Stimulated activated CD8-positive, alpha-beta memory T cell treated with anti-CD3 and anti-CD28 coated beads, Interleukin-4, amount 100 ng/mL, for 4 hours (primary cell): ENCODE measurements at places on chromosomes 16 and 17.

DNA sequence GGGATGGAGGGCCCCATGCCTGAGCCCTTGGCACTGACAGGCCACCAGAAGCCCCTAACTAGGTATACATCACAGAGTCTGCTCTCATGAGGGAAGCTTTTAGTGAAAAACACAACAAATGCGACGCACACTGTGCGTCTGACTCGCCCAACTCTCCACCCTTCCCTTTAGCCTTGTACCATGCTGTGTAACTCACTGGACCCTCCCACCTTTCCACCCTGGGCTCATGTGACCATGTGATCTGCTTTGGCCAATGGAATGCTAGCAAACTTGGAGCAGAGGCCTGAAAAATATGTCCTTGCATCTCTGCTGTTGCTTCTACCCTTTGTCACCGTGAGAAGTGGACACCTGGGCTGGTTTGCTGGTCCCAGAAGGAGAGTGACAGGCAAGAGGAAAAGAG, 21.6 kb downstream of the TK2 start:
- DNase-seq = no peak

DNA sequence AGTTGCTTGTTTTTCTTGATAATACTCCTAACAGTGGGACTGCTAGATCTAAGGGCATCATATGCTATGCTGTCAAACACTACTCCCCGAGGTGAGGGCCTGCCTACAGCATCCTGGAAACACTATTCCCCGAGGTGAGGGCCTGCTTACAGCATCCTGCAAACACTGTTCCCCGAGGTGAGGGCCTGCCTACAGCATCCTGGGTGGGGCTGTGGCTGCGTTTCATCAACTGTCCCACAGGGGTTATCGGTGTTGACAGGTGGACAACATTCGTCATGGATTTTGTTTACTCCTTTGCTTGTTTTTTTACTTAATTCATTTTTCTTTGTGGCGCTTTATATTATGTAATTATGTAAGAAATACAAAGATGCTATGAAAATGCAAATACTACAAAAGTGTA, 22.5 kb downstream of the NPRL3 start:
- DNase-seq = no peak

- no peak for DNase-seq
Measured at GRCh38 chr16:70694868-70695218, 9.0 kb upstream of the MTSS2 start.

- no peak for DNase-seq
Measured at GRCh38 chr17:72135546-72136325, 14.9 kb downstream of the SOX9 start.

- DNase-seq = no peak
Measured at GRCh38 chr16:75695708-75696107, 5.6 kb downstream of the DUXB start.

DNA sequence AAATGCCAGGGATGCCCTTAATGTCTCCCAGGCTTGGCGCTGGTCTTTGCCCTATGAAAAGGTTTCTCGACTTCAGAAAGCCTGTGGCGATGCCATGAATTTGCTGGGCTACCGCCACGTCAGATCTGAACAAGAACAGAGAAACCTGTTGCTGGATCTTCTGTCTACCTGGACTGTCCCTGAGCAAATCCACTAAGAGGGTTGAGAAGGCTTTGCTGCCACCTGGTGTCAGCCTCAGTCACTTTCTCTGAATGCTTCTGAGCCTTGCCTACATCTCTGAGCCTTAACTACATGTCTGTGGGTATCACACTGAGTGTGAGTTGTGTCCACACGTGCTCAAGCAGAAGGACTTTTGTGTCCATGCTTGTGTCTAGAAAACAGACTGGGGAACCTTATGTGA, 11.4 kb downstream of the CHST4 start:
- DNase-seq = no peak

DNA sequence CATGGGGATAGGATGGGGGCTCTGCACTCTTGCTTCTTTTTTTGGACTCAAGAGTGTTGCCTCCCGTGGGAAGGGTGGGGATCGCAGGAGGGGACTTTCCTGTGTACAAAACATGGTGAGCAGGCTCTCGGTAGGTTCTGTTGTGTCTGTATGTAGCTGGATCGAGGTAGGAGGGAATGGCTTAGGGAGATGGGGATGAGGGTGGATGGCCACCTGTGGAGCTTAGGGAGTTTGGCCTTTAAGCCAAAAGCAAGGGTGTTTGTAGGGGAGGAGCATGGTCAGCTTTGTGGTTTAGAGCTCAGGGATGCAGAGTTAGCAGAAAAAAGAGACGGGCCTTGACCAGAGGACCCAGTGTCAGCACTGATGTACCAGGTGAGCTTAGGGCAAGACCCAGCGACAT, 11.0 kb upstream of the EDC4 start:
- DNase-seq = no peak

DNA sequence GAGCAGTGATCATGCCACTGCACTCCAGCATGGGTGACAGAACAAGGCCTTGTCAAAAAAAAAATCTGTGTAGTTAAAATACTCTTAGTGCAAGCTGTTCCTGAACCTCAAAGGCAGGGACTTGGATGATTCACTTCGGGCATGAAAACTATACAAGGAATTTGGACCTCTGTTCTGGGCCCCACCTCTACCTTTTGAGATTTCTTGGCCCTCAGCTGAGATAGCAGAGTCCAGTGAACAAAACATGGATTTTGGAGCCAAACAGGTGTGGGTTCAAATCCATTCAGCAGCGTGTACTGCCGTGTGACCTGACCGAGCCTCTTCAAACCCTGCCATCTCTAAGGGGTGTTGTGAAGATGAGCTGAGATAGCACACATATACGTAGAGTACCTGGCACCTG, 6.8 kb downstream of the SLC13A2 start:
- no peak for DNase-seq

DNA sequence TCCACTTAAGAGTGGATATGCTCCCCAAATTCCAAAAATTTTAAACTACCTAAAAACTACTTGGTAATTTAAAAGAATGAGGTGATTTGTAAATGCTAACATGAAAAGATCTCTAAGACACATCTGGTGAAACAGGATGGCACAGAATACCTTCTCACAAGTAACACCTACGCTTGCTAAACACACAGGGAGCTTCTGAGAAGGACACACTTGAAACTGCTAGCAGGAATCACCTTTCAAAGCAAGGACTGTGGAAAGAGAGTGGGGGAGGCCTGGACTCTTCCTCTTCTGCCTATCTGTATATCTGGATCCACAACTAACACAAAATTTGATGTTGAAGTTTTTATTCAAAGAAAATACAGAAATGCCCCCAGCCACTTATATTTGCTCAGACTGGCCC, 52.4 kb downstream of the CYTH1 start:
- DNase-seq = no peak

DNA sequence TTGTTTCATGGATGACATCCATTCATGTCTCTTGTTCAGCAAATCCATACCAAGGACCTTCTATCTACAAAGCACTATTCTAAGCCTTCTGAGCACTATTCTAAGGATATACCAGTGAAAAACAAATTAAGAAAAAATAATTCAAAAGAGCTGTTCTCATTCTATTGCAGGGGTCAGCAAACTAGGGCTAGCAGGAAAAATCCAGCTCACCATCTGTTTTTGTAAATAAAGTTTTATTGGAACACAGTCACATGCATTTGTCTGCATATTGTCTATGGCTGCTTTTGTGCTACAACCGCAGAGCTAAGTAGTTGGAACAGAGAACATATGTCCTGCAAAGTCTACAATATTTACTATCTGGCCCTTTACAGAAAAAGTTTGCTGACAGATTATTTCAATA, 222.7 kb upstream of the DYNLRB2 start:
- DNase-seq = no peak

GRCh38 chr17:66939461-66940114, 24.9 kb upstream of the CACNG4 start:
- DNase-seq = no peak

- DNase-seq = no peak
Measured at GRCh38 chr17:72872396-72872795, 220.1 kb downstream of the SLC39A11 start.

GRCh38 chr17:39110435-39111136, 40.9 kb downstream of the PLXDC1 start:
- no peak for DNase-seq

GRCh38 chr16:11084876-11085485, 140.6 kb downstream of the CLEC16A start:
- DNase-seq = no peak

DNA sequence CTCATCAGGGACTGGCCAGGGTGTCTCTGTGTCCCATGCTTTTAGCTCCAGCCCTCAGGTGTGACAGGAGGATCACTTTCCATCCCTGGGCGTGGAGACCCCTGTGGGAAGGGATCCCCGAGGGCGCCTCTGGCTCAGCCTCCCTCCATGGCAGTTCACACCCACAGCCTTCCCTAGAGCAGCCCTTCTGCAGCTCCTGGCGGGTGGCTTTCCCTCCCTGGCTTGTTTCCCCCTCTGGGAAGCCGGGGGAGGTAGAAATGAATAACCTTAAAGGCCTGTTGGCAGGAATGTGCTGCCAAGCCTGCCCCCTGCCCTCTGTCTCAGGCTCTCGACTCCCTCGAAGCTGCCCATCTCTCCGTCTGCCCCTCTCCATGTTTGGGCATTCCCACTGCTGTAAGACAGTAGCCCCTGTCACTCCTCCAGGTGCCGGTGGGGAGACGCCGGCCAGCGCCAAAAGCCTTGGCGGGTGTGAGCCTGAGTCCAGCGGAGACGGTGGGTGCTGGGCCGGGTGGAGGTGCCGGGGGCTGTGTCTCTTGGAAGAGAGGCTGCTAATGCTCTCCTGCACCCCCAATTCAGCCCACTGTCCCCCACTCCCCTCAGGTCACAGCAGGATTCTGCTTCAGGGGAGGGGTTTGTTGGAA, 2.1 kb upstream of the ATP2A1 start:
- DNase-seq = no peak

DNA sequence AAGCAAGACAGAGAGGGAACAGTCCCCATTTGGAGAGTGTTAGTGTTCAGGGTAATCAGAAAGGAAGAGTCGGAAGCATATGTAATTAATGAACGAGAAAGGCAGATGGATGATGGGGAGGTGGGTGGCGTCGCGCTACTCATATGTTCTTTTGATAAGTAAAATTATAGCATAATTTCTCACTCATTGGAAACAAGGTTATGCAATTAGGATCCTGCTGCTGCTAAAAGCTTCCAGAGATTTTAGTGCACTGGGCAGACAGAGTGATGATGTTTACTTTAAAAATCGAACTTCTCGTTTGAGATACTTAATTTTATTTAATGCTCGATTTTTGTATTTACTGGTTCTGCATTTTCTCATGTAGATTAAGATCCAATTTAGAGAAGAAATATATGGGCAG, 96.2 kb downstream of the PRKCA start:
- DNase-seq = no peak

DNA sequence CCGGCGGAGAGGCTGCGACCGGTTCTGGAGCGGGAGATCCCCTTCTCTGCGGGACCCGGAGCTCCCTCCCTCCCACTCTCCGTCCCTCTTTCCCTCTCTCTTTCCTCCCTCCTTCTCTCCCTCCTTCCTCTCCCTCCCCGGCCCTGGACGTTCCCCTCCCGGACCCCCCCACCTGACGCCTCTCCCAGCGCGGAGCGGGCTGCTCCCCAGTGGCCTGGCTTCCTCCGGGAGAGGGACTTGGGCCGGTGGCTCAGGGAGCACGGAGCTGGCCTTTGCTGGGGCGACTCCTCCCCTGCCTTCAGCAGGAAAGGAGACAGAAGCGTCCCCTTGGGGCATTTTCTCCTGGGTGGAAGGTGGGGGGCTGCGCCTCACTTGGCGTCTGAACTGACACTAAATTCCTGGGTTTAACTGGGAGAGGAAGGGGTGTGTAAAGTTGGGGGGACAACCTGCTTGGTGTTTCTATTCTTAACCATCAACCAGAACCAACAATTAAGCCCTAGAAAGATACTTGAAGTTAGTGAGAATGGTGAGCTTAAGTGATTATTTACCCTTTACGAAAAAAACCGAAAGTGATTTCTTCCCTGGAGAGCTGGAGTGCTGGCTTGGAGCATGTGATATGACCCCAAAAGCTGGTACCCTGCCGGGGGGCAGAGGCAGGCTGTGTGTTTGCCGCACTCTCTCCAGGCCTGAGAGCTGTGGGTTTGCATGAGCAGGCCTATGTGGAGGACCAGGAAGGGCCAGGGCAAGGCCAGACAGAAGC, 775 bp downstream of the SPIRE2 start:
- DNase-seq = no peak

DNA sequence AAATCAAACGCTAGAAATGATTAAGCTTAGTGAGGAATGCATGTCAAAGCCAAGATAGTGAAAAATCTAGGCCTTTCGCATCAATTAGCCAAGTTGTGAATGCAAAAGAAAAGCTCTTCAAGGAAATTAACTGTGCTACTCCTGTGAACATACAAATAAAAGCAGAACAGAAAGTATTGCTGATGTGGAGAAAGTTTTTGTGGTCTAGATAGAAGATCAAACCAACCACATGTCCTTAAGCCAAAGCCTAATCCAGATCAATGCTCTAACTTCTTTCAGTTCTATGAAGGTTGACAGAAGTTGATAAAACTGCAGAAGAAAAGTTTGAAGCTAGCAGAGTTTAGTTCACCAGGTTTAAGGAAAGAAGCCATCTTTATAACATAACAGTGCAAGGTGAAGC, 1044.6 kb downstream of the CDH11 start:
- no peak for DNase-seq

- DNase-seq = no peak
Measured at GRCh38 chr17:48335146-48335784, 94.7 kb downstream of the SKAP1 start.
